ENCODE measurements at places on chromosomes 4 and X. TPM values are rescaled to one million over a fixed set of nuclear protein-coding genes. Genes with fewer than 3 reads are reported as not detected.

DNA sequence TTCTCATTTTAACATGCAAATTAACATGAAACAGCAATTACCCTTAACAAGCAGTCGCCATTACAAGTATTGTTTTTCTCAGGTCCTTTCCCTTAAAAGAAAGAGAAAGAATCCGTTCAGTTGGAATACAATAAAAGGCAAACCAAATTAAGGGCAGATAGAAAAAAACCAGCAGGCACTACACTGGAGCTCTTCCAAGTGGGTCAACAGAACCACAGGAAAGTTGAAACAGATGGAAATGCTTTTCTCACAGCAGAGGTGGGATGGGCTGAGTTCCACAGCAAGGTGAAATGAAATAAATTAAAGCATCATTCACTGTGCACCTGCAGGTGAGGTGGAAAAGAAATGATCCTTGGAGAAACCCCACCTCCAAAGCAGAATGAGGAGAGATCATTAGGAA, 102.6 kb downstream of the APBB2 start:
- no peak for DNase-seq

The PLAC8 gene
- 0.21 TPM for total RNA-seq

DNA sequence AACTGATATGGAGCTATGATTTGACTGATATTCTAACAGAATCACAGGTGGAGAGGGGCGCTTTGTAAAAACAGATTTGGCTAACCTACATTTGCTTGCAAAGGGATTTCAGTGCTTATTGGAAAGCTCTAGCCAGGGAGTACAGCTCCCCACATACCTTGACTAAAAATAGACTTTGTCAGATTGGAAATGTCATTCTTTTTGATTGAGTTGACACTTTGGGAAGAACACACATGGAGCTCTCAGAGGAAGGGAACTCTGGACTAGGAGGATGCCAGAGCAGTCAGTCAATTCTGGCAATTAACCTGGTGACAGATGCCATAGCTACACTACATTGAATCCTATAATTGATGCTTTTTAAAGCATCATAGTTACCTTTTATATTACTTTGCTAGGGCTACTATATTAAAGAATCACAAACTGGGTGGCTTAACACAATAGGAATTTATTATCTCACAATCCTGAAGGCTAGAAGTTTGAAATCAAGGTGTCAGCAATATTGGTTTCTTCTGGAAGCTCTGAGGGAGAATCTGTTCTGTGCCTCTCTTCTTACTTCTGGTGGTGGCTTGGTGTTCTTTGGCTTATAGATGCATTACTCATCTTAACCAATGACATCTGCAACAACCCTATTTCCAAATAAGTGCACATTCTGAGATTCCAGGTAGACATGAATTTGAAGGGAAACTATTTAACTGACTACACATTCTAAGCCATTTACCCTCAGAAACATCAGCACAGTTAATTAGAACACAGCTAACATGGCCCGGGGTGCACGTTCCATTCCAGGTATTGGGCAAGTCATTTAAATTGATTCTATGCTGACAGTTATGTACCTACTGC, 8.4 kb upstream of the HERC3 start:
- DNase-seq = no peak

GRCh38 chrX:123408821-123409737, 225.0 kb downstream of the GRIA3 start:
- DNase-seq = no peak

The DRP2 gene
- 0.55 TPM for total RNA-seq

GRCh38 chr4:109294468-109295020, 7.9 kb downstream of the COL25A1 start:
- DNase-seq = no peak

DNA sequence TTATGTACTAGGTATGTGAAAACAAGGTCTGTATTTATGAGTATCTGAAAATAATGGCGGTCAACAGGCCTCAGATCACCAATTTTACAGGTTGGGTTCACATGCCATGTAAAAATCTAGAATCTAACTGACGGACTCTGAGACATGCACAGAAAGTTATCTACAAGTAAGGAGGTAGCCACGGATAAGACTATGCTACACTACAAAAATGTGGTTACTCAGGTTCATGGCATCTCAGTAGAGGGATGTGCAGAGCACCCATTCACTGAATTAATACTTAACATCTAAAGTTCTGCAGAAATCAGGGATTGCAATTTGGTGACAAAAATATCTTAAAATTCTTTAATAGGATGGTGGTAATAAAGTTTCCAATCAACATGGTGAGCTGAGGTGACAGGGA, 155.9 kb downstream of the APBB2 start:
- no peak for DNase-seq

DNA sequence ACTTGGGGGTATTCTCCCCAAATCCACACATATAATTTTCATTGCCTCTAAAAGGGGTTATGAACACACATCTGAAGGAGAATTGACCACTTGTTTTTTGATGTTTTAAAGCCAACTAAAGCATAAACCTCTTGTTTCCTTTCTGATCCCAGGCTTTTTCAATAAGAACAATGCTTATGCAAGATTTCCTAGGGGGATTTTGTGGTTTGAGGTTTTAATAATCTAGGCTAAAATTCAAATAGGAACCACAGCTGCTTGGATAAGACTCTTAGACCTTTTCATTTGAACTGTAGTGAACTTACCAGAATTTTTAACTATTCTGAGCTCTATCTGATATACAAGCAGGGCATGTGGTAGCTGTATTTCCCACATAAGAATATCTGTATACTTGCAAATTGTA, 651.1 kb downstream of the ANKRD50 start:
- DNase-seq = no peak

- DNase-seq = no peak
These were observed 553.2 kb upstream of the FAT1 start for GRCh38 chr4:187276736-187277408.

GRCh38 chrX:11462648-11463047, 169.4 kb downstream of the AMELX start:
- no peak for DNase-seq

- no peak for DNase-seq
These were observed 52.5 kb downstream of the JADE1 start for GRCh38 chr4:128861856-128862518.

DNA sequence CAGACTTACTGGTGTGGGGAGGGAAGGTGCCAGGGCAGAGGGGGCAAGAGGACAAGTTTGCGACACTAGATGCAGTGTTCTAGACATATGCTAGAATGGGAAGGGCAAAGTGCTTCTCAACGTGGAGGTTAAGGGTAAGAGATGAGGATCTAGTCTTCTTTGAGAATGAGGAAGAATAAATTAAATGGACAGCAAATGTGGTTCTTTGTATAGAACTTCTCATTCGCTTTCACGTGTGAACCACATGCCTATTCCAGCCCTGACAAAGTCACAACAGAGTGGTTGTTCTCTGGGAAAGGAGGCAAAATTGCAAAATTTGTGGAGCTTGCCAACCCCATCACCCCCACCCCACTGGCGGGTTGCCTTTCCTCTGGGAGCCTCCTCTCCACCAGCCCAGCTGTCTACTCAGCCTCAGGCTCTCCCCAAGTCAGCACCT, 1.5 kb upstream of the ANXA5 start:
- DNase-seq = no peak

The EFHC2 gene
- total RNA-seq = not detected

DNA sequence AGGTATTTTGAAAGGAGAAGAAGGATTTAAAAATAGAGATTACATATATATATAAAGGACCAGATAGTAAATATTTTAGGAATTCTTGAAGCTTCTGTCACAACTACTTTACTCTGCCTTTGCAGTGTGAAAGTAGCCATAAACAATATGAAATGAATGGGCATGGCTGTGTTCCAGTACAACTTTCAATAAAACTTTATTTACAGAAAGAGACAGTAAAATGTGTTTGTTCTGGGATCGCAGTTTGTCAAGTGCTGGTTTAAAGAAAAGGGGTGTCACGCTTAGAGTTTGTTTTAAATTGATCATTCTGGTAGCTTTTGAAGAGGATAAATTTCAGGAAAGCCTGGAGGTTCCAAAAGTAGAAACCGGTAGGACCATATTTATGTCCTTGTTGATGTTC, 176.1 kb upstream of the HS3ST1 start:
- no peak for DNase-seq

DNA sequence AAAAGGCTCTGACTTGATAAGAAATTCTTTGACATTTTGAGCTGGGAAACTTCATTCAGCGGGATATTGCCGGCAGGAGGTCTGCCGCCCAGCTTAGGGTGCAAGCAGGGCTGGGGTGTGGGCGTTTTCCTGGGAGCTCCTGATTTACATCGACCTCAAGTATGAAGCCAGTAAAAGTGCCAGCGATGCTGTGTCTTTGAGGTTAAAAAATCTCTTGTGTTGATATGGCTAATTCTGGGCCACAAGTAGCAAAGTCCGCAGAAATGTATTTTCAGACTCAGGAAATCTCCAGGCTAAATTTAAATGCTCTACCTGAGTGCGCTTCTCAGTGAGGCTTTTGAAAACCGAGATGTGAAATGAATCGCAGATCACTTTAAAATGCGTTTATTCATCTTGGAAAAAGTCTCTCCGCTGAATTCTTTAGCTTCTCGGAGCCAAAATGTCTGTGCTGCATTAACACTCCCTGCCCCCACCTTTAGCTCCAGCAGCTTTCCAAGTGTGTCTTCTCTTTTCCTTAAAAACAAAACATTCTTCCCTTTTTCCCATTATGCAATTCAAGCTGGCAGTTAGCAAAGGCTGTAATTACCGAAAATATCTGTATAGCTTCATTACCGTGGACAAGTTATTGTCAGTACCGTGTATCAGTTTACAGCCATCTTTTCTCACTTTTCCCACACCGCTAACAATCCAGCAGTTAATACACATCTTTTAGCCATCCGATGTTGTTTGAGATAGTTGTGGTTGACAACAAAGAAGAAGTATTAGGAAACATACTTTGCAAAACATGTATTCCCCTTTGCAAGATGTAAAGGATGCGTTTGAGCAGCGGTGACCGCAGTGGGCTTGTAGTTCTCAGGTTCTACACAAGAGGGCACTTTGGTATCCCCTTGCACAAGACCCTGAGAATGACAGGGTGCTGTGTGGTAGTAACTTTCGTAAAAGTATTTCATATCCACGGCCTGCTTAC, 136.0 kb upstream of the STX18 start:
- no peak for DNase-seq

DNA sequence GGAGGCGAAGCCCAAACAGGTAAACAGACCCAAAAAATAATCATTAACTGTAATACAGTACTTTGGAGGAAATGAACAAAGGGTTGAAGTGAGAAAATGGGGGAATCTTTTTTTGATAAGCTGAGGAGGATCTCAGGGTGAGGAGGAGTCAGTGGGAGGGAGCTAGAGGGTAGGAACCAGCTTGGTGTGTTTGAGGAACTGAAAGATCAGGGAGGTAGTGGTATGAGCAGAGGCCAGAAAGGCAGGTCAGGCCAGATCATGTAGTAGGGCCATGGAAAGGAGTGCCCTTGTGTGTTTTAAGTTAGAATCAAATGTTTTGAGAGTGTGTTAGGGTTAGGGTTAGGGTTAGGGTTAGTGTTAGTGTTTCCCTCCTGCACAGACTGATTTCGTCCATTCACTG, 48.8 kb downstream of the PPP2R2C start:
- DNase-seq = no peak

DNA sequence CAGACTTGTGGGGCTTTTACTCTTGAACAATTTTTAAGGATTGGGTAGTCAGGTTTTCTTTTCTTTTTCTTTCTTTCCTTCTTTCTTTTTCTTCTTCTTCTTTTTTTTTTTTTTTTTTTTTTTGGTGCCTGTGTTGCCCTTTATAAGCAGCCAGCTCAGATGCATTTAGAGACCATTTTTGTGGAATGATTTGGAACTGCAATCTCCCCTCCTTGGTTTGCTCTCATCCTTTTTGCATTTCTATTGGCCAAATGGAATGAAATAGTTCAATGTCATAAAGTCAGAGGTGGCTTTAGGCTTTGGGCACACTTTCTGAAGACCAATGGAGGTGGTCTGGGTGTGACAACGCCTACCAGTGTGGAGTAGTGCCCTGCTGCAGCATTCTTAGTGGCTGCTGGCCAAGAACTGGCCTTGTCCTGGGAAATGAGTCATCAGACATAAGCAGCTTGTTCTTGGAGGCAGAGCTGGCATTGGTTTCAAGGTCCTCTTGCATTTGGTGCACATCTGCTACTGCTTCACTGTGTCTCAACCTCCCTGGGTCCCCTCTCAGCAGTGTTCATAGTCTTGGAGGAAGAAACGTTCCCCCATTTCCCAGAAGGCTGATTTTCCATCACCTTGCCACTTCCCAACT, 84.5 kb downstream of the CT47B1 start:
- peak; percentile 23 for DNase-seq

DNA sequence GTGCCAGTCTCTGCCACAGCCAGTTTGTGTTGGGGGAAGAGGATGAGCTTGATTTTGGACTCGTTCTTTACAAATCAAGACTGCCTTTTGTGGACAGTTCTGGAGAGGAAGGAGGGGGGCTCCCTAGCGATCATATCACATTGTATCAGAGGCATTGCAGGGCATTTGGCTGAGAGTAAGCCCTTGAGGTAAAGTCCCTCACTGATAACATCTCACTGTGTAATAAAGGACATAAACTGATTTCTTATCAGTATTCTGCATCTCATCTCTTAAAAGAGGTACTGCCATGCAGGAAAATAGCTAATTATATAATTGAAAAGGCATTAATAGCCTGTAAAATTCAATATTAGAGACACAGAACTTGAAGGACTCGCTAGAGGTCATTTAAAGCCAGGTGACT, 6.1 kb upstream of the IGFBP7 start:
- DNase-seq = no peak

- DNase-seq = no peak
These were observed 19.7 kb upstream of the PRPS2 start for GRCh38 chrX:12771445-12772069.

The OTUD4 gene
- total RNA-seq = 28.1 TPM

DNA sequence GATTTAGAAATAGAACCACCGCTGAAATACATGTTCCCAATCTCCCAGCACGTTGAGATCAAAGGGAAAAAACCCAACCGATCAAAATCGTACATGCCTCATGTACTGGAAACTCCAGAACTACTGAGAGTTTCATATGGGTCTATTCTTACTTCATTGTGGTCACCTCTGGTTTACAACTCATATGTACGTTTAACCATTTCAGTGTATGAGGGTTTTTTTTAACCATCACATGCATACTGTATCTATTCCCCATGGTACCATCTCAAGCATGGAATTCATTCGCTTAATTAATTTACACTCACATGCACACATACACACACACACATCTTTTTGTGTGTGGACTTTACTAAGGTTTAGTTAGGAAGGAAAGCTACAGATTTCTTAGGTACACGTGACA, 46.0 kb upstream of the CLNK start:
- DNase-seq = no peak

The DAPP1 gene
- 29.0 TPM for total RNA-seq

DNA sequence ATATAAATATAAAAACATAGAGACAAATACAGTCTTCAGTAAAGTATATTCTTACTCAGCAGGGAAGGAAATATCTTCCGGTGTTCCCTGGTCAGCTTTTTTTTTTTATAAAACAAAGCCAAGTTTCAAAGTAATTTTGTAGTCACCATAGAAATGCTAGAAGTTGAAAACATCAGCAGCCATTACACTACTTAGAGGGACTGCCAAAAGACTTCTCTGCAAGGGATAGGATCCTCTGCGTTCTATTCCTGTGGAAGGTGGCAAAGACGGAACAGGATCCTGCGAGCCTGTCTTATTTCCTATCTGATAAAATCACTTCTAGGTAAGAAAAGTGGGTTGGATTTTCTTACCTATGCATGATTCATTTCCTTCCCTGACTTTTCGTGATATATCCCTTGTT, 19.4 kb downstream of the CLDN22 start:
- DNase-seq = no peak

- no peak for DNase-seq
These were observed 62.8 kb downstream of the NUDT10 start for GRCh38 chrX:51395480-51395809.

The WAS gene
- total RNA-seq = not detected

The GPRASP2 gene
- total RNA-seq = 10.6 TPM

All from kidney epithelial cell (primary cell).